Right atrium auricular region (tissue), 2 donors: ENCODE measurements at places on chromosomes 3 and 15. TPM values are rescaled to one million over a fixed set of nuclear protein-coding genes. Genes with fewer than 3 reads are reported as not detected.

- H3K4me1 ChIP-seq: no peaks in the 10 kb centered on the region
- H3K27ac ChIP-seq: no peak overlapping the region
- no peaks in the 10 kb centered on the region for H3K36me3 ChIP-seq
- no peaks in the 10 kb centered on the region for H3K27me3 ChIP-seq
- H3K4me3 ChIP-seq: no peak overlapping the region
These were observed 16.5 kb upstream of the TSEN2 start for GRCh38 chr3:12467746-12468145.

- DNase-seq: no peak
- H3K36me3 ChIP-seq: no peaks in the 10 kb centered on the region
- H3K4me3 ChIP-seq: no peak overlapping the region
- H3K27me3 ChIP-seq: no peaks in the 10 kb centered on the region
- peaks cover 47% of the 10 kb centered on the region for H3K4me1 ChIP-seq
These were observed 3.9 kb upstream of the CSK start for GRCh38 chr15:74777769-74778598.

- H3K27ac ChIP-seq: no peak overlapping the region
- no peaks in the 10 kb centered on the region for H3K27me3 ChIP-seq
- H3K4me1 ChIP-seq: no peaks in the 10 kb centered on the region
- peaks cover 8% of the 10 kb centered on the region for H3K36me3 ChIP-seq
These were observed 27.6 kb downstream of the FBXW12 start for GRCh38 chr3:48399387-48400172.

DNA sequence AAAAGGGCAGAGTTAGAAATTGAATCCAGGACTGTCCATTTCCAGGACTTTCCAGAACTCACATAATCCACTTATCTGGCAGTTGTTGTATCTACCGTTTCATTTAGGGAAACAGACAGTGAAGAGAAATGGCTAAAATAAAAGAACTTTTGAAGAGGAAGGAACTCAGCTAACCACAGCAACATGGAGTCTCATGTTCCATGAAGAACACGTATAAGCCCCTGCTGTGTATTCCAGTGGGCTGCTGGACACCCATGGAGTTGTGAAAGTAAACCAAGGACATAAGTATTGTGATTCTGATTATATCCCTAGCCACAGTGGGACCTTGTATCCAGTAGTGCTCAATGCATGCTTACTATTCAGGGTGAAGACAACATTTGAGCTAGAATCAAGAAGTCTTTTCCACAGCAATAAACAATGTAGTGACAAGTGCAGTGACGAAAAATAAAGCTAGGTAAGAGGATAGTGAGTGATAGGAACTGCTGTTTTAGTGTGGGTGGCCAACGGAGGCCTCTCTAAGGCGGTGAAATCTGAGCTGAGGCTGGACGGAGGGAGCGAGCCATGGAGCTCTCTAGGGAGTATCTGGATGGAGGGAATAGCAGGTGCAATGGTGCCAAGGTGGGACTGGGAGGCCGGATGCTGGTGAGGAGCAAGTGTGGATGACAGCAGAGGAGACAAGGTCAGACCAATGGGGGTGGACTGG is 26.8 kb upstream of the TRH start:
- H3K36me3 ChIP-seq: no peaks in the 10 kb centered on the region
- no peak overlapping the region for H3K27ac ChIP-seq
- no peaks in the 10 kb centered on the region for H3K4me1 ChIP-seq
- no peak for DNase-seq
- H3K4me3 ChIP-seq: no peak overlapping the region
- H3K27me3 ChIP-seq: no peaks in the 10 kb centered on the region

Gene THUMPD3
- 30.5 TPM for total RNA-seq

Gene IL16
- 3.9 TPM for total RNA-seq

GRCh38 chr15:80701676-80702311 is 6.7 kb downstream of the ABHD17C start:
- H3K4me1 ChIP-seq: peaks cover 5% of the 10 kb centered on the region
- no peak overlapping the region for H3K4me3 ChIP-seq
- no peak for DNase-seq
- H3K27me3 ChIP-seq: no peaks in the 10 kb centered on the region

GRCh38 chr15:32829436-32829835 is 111.6 kb downstream of the GREM1 start:
- no peak for DNase-seq
- H3K36me3 ChIP-seq: no peaks in the 10 kb centered on the region
- H3K27ac ChIP-seq: no peak overlapping the region
- H3K4me3 ChIP-seq: no peak overlapping the region

- H3K27ac ChIP-seq: no peak overlapping the region
- H3K4me1 ChIP-seq: peaks cover 20% of the 10 kb centered on the region
- H3K36me3 ChIP-seq: no peaks in the 10 kb centered on the region
- H3K4me3 ChIP-seq: no peak overlapping the region
These were observed 44.2 kb upstream of the KY start for GRCh38 chr3:134694946-134695543.

- no peak overlapping the region for H3K27ac ChIP-seq
- no peaks in the 10 kb centered on the region for H3K36me3 ChIP-seq
- no peak for DNase-seq
- no peaks in the 10 kb centered on the region for H3K27me3 ChIP-seq
- no peak overlapping the region for H3K4me3 ChIP-seq
- H3K4me1 ChIP-seq: peaks cover 33% of the 10 kb centered on the region
These were observed 166.9 kb downstream of the TNIK start for GRCh38 chr3:171293142-171293782.

Gene CPB1
- not detected for total RNA-seq

GRCh38 chr15:77630956-77631744 is 1.6 kb downstream of the LINGO1 start:
- no peak overlapping the region for H3K4me3 ChIP-seq
- no peak for DNase-seq
- peaks cover 8% of the 10 kb centered on the region for H3K27me3 ChIP-seq
- no peak overlapping the region for H3K27ac ChIP-seq

GRCh38 chr3:120894316-120895057 is 13.5 kb upstream of the STXBP5L start:
- DNase-seq: no peak
- H3K27me3 ChIP-seq: no peaks in the 10 kb centered on the region
- H3K36me3 ChIP-seq: no peaks in the 10 kb centered on the region
- H3K4me1 ChIP-seq: no peaks in the 10 kb centered on the region
- H3K4me3 ChIP-seq: no peak overlapping the region

GRCh38 chr3:42764561-42765295 is 8.3 kb downstream of the CCDC13 start:
- no peak overlapping the region for H3K4me3 ChIP-seq
- no peaks in the 10 kb centered on the region for H3K36me3 ChIP-seq
- DNase-seq: peak; percentile 2
- no peaks in the 10 kb centered on the region for H3K27me3 ChIP-seq
- H3K4me1 ChIP-seq: no peaks in the 10 kb centered on the region

Gene OR5K2
- not detected for total RNA-seq

GRCh38 chr15:57019496-57020160 is 101.2 kb downstream of the TCF12 start:
- DNase-seq: no peak
- H3K27ac ChIP-seq: peak overlapping the region; percentile 34
- no peaks in the 10 kb centered on the region for H3K36me3 ChIP-seq
- no peaks in the 10 kb centered on the region for H3K27me3 ChIP-seq
- no peak overlapping the region for H3K4me3 ChIP-seq

GRCh38 chr3:57706462-57706861 is 13.6 kb upstream of the DENND6A start:
- no peaks in the 10 kb centered on the region for H3K4me1 ChIP-seq
- H3K27me3 ChIP-seq: no peaks in the 10 kb centered on the region
- no peak overlapping the region for H3K27ac ChIP-seq
- H3K36me3 ChIP-seq: no peaks in the 10 kb centered on the region
- no peak for DNase-seq

GRCh38 chr3:75192146-75192616 is 471.9 kb upstream of the FRG2C start:
- H3K4me3 ChIP-seq: no peak overlapping the region
- no peak overlapping the region for H3K27ac ChIP-seq
- no peaks in the 10 kb centered on the region for H3K27me3 ChIP-seq
- no peaks in the 10 kb centered on the region for H3K36me3 ChIP-seq
- no peaks in the 10 kb centered on the region for H3K4me1 ChIP-seq
- no peak for DNase-seq

- no peak overlapping the region for H3K4me3 ChIP-seq
- peak overlapping the region; percentile 58 for H3K27ac ChIP-seq
- H3K27me3 ChIP-seq: no peaks in the 10 kb centered on the region
- H3K36me3 ChIP-seq: no peaks in the 10 kb centered on the region
These were observed 44.5 kb downstream of the GBE1 start for GRCh38 chr3:81716870-81717509.

- H3K27me3 ChIP-seq: no peaks in the 10 kb centered on the region
- H3K27ac ChIP-seq: peak overlapping the region; percentile 95
- no peaks in the 10 kb centered on the region for H3K36me3 ChIP-seq
- no peak for DNase-seq
These were observed 36.2 kb downstream of the MRAS start for GRCh38 chr3:138384531-138384930.

DNA sequence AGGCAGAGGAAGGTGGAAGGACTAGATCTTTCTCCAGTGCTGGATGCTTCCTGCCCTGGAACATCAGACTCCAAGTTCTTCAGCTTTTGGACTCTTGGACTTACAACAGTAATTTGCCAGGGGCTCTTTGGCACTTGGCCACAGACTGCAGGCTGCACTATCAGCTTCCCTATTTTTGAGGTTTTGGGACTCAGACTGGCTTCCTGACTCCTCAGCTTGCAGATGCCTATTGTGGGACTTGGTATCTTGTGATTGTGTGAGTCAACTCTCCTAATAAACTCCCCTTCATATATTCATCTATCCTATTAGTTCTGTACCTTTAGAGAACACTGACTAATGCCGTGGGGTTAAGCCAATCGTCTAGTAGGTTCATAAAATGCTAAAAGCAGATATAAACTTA is 8.8 kb upstream of the B3GNT5 start:
- no peak overlapping the region for H3K4me3 ChIP-seq
- H3K27ac ChIP-seq: no peak overlapping the region
- H3K4me1 ChIP-seq: no peaks in the 10 kb centered on the region
- H3K36me3 ChIP-seq: no peaks in the 10 kb centered on the region
- DNase-seq: no peak
- H3K27me3 ChIP-seq: no peaks in the 10 kb centered on the region

Gene FAM227B
- total RNA-seq: 7.5 TPM

Gene MLF1
- total RNA-seq: 117 TPM
